Esophagus squamous epithelium (tissue), 5 donors: ENCODE measurements at places on chromosomes 7 and 10. TPM values are rescaled to one million over a fixed set of nuclear protein-coding genes. Genes with fewer than 3 reads are reported as not detected.

- H3K36me3 ChIP-seq: no peaks in the 10 kb centered on the region
- DNase-seq: no peak
- peaks cover 52% of the 10 kb centered on the region for H3K4me1 ChIP-seq
- H3K27ac ChIP-seq: no peak overlapping the region
- no peak overlapping the region for H3K4me3 ChIP-seq
These were observed 1.9 kb upstream of the STX1A start for GRCh38 chr7:73721377-73721817.

DNA sequence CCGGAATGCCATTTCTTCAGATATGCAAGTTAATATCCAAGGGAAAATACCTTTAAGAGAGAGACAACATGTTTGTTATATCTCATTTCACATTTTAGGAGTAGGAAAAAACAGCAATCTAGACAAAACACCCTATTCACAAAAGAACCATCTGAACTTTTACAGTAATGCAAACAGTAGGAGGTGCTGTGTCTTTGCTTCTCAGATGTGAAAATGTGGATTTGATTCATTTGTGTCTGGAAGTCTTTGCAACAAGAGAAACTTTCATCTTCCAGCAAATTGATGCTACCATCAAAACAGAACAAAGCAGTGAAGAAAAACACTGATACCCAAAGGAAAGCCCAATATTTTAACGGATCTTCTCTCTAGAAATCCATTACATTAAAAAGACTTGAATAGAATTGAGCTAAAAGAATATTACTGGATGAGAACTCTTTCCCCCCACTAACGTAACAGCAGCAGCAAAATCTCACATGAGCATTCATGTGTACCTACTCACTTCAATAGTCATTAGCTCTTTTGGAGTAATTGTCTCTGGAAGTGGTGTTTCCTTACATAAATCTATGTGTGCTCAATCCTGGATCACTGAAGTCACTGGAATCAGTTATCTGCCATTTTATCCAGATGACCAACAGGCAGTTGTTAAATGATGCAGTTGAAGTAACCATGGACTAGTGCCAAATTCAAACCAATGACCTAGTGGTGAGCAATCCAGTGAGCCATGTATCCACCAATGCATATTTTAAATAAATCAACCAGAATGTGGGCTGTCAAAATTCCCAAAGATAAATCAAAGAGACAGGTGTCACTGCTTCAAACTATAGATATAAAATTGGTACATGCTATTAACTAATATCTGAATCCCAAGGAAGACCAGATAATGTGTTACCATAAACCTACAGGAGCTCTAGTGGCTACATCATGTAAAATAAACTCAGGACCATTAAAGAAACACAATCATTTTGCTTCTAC, 1.8 kb downstream of the SEMA3C start:
- no peak for DNase-seq
- no peaks in the 10 kb centered on the region for H3K36me3 ChIP-seq
- peaks cover 8% of the 10 kb centered on the region for H3K4me1 ChIP-seq
- no peak overlapping the region for H3K4me3 ChIP-seq

GRCh38 chr7:38664972-38665371, 33.8 kb upstream of the AMPH start:
- no peaks in the 10 kb centered on the region for H3K36me3 ChIP-seq
- H3K27me3 ChIP-seq: no peaks in the 10 kb centered on the region
- H3K4me1 ChIP-seq: no peaks in the 10 kb centered on the region
- H3K27ac ChIP-seq: no peak overlapping the region
- DNase-seq: no peak
- no peak overlapping the region for H3K4me3 ChIP-seq

GRCh38 chr10:110426294-110427181, 71.2 kb upstream of the DUSP5 start:
- no peaks in the 10 kb centered on the region for H3K36me3 ChIP-seq
- no peaks in the 10 kb centered on the region for H3K27me3 ChIP-seq
- no peak overlapping the region for H3K27ac ChIP-seq

GRCh38 chr10:86443936-86444335, 77.3 kb upstream of the GRID1 start:
- H3K4me1 ChIP-seq: peaks cover 17% of the 10 kb centered on the region
- H3K36me3 ChIP-seq: peaks cover 10% of the 10 kb centered on the region
- no peak overlapping the region for H3K27ac ChIP-seq
- no peaks in the 10 kb centered on the region for H3K27me3 ChIP-seq
- no peak overlapping the region for H3K4me3 ChIP-seq

Gene DEPP1
- total RNA-seq: 2.5 TPM

DNA sequence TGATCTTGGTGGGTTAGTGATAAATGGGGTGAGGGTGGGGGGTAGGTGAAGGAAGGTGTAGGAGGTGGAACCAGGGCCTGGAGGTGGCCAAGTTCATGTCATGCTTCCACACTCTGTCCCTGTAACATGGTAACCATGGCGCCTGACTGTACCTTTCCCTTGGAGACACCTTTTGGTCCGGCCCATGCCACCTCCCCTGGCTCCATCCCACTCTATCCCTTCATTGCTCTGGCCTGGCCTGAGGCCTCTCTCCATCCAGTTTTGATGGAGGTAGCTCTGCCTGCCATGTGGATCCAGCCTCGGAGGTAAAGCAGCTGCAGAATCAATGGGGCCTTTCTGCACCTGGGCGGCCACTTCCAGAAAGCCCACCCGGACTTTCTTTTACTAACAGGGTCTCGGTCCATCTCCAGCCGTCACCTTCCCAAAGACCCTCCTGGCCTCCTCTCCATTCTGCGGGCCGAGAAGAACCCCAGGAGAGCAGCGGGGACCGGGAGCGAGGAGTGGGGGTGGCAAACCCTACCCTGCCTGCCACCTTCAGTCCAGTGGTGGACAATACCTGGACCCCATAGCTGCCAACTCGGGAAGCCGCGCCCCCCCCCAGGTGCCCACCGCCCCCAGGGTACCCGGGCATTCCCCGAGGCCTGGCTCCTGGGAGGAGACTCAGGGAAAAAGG, 504 bp upstream of the TRRAP start:
- no peak for DNase-seq
- no peaks in the 10 kb centered on the region for H3K27me3 ChIP-seq
- peak overlapping the region; percentile 69 for H3K4me3 ChIP-seq
- peaks cover 13% of the 10 kb centered on the region for H3K4me1 ChIP-seq
- peak overlapping the region; percentile 98 for H3K27ac ChIP-seq
- H3K36me3 ChIP-seq: no peaks in the 10 kb centered on the region
